T-helper 17 cell (primary cell): ENCODE measurements at places on chromosomes 5 and 9.
A peak's percentile ranks its signal among the peaks of the same experiment; 100 is the strongest.

DNA sequence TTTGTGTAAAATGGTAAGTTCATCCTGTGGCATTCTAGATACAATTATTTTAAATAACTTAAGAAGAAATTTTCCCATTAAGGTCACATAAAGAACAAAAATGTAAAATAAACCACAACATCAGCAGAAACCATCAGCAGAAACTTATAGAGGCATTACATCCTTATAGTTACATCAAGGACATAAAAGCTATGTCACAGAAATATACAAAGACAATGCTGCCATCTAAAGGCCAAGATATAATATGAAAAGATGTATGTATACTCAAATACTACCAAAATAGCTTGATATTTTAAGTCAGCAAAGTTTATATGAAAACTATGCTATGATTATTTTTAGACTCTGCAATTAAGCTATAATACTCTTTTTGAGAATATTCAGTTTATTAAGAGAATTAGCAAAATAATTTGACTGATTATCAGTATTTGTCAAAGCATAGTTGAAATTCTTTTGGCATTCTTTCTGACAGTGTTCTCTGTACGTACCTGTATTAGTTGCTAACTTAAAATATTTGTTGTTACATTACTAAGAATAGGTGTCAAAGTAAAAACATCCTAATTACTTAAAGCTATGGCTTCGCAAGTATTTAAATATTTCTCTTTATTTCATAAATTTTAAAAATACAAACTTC lies 36.2 kb downstream of the FBXL17 start:
- H3K27me3 ChIP-seq, result no peaks in the 10 kb centered on the region
- no peak overlapping the region for H3K27ac ChIP-seq
- no peak for DNase-seq
- H3K36me3 ChIP-seq, result peaks cover 4% of the 10 kb centered on the region
- no peak overlapping the region for H3K4me3 ChIP-seq
- H3K4me1 ChIP-seq, result peaks cover 2% of the 10 kb centered on the region

GRCh38 chr9:132548751-132549640 lies 33.4 kb upstream of the BARHL1 start:
- DNase-seq, result no peak
- peaks cover 3% of the 10 kb centered on the region for H3K4me1 ChIP-seq
- peaks cover 47% of the 10 kb centered on the region for H3K27me3 ChIP-seq
- no peak overlapping the region for H3K27ac ChIP-seq
- peaks cover 3% of the 10 kb centered on the region for H3K36me3 ChIP-seq

DNA sequence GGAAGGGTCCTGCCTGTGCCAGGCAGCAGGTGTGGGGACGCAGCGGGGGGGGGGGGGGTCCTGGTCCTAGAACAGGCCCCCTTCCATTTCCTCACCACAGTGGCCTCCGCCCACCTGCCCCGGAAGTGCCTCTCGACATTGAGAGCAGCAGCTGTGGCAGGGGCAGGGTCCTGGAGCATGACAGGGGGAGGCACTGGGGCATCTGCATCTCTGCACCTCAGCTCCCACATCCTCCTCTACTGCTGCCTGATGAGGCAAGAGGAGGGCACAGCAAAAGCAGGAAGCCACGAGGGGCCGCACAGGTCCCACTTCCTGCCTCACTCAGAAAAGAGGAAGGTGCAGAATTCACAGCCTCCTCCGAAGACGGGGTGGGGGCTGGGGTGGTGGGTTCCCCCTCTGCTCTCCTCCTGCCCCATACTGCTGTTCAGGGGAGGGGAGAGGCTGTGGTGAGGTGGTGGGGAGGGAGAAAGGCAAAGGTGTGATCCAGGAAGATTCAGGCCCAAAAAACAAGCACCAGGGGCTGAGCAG lies 14.8 kb downstream of the AKNA start:
- peak; percentile 55 for DNase-seq
- H3K27ac ChIP-seq, result peak overlapping the region; percentile 84
- H3K27me3 ChIP-seq, result no peaks in the 10 kb centered on the region
- H3K4me1 ChIP-seq, result peaks cover 75% of the 10 kb centered on the region

- no peak overlapping the region for H3K4me3 ChIP-seq
- H3K27ac ChIP-seq, result no peak overlapping the region
- no peaks in the 10 kb centered on the region for H3K27me3 ChIP-seq
- no peaks in the 10 kb centered on the region for H3K4me1 ChIP-seq
- no peaks in the 10 kb centered on the region for H3K36me3 ChIP-seq
Observed at GRCh38 chr5:60668686-60669304, 31.2 kb downstream of the DEPDC1B start.

DNA sequence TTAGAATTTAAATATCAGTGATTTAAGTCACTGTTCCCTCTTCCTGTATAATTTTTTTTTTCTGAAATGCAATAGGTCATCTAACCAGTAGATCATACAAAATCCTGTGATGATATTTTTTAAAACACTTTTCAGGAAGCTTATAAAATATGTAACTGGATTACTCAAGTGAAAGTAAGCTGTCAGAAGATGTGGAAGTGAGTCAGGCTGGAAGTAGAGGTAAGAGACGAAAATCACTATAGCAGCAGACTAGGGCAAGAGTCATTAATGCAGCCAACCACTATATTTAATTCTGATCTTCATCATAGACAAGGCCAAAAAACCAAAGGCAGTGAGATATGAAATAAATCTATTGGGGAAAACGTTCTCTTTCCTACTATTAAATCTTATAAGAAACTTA lies 65.7 kb upstream of the C6 start:
- H3K4me1 ChIP-seq, result peaks cover 2% of the 10 kb centered on the region
- H3K4me3 ChIP-seq, result no peak overlapping the region
- no peak for DNase-seq
- H3K36me3 ChIP-seq, result no peaks in the 10 kb centered on the region
- H3K27ac ChIP-seq, result no peak overlapping the region
